ENCODE measurements at places on chromosomes 7 and 10.

DNA sequence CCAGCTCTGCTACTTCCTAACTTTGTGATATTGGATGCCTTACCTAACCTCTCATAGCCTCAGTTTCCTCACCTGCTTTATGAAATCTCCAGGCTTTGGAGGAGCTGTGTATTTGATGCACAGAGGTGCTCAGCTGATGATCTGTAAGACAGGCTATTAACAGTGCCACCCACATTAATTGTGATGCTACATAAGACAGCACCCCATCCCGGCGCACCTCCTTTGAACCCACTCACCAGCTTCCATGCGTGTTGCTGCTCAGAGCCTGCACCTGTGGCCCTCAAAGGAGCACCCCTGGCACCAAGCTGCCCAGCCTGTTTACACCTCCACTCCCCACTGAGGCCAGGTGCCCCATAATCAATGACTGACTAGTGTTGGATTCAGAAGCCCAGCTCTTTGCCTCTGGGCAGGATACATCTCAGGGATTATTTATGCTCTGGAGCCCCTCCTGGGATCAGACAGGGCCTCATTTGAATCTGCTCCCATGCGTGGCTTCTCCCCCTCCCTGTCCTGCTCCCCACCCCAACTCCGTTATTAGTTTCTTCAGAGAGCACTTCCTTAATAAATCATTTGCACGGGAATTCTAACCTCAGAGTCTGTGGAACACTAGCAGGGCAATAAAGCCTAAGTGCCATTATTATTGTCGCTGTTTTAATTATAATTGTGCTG is 87.7 kb downstream of the GFRA1 start:
- DNase-seq = no peak

DNA sequence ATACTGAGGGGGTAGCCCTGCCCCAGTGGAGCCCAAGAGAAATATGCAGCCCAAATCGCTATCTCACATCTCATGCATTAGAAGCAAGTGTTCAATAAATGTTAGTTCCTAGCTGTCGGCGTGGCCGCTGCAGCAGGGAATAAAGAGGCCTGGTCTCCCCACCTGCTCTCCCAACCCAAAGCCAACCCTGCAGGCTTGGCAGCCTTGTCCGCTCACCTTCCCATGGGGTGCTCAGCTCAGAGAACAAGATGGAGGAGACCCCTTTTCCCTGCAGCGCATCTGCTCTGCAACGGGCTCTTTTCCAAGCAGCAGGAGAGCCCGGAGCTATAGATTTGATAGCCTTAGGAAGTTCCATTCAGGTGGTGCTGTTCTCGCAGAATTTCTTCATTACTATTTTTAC is 12.0 kb upstream of the DOCK1 start:
- no peak for DNase-seq

DNA sequence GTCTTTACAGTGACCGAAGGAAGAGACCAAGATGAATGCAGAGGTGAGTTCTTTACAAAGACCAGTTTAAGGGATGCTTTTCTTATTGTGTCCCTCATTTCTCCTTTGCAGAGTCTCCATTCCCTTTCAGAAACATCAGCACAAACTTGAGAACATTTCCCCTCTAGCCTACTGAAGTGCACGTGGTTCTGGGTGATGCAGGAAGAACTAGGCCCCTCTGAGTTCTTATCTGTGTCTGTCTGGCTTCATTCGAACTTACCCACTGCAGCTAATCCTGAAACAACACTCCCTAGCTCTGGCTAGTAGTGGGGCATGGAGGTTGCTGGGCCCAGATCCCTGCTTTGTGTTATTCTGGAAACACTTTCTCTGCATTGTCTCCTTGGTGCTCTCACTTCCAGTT is 12.6 kb downstream of the BLVRA start:
- no peak for DNase-seq

GRCh38 chr10:44978570-44979280 is at the start of gene DEPP1:
Gene DEPP1, minus strand, starts transcription at chr10:44978809. Its CDS starts 779 bp downstream, at chr10:44978030.
- peak; percentile 55 for DNase-seq

- DNase-seq = no peak
These were observed 409.0 kb upstream of the MGMT start for GRCh38 chr10:129057856-129058663.

DNA sequence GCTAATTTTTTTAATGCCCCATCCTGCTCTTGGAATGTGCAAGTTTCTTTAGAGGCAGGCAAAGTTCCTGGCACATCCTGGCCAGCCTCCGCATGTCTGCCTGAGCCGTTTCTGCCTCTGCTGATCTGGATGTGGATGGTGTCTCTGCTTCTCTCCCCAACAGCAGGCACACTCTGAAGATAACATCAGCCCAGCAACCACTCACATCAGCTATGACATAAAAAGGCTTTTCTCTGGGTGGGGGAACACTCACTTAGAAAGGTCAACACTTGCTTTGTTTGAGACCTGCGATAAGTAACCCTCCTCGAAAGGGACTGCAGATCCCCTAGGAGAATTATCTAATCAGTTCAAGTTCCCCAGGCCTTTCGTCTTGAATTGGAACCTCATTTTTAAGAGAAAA is 142.9 kb downstream of the FGFR2 start:
- DNase-seq = no peak

GRCh38 chr10:29685506-29685905 is 50.7 kb upstream of the SVIL start:
- DNase-seq = no peak

DNA sequence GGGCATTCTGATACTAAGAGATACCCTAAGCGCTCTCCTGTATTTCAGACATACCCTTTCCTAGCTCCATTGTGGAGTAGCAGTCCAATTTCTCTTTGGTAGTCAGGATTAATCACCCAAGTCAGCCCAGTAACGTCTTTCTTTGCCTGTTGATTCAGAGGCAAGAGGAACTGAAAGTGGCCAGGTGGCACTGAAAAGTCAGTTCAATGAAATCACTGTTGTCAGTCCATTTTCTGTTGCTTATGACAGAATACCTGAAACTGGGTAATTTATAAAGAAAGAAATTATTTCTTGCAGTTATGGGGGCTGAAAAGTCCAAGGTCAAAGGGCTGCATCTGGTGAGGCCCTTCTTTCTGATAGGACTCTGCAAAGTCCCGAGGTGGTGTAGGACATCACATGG is 40.2 kb downstream of the ANKRD61 start:
- no peak for DNase-seq
